Thyroid gland (tissue), 4 donors: ENCODE measurements at places on chromosomes 16 and 17. TPM values are rescaled to one million over a fixed set of nuclear protein-coding genes. Genes with fewer than 3 reads are reported as not detected.

- H3K27ac ChIP-seq, result no peak overlapping the region
- H3K27me3 ChIP-seq, result no peaks in the 10 kb centered on the region
- no peak overlapping the region for H3K4me3 ChIP-seq
- no peak for DNase-seq
- no peaks in the 10 kb centered on the region for H3K4me1 ChIP-seq
Measured at GRCh38 chr16:84414789-84415326, 46.5 kb downstream of the ATP2C2 start.

The CCNF gene
- 2.5 TPM for total RNA-seq

The G6PC1 gene
- not detected for total RNA-seq

The HP gene
- total RNA-seq, result 1.3 TPM

DNA sequence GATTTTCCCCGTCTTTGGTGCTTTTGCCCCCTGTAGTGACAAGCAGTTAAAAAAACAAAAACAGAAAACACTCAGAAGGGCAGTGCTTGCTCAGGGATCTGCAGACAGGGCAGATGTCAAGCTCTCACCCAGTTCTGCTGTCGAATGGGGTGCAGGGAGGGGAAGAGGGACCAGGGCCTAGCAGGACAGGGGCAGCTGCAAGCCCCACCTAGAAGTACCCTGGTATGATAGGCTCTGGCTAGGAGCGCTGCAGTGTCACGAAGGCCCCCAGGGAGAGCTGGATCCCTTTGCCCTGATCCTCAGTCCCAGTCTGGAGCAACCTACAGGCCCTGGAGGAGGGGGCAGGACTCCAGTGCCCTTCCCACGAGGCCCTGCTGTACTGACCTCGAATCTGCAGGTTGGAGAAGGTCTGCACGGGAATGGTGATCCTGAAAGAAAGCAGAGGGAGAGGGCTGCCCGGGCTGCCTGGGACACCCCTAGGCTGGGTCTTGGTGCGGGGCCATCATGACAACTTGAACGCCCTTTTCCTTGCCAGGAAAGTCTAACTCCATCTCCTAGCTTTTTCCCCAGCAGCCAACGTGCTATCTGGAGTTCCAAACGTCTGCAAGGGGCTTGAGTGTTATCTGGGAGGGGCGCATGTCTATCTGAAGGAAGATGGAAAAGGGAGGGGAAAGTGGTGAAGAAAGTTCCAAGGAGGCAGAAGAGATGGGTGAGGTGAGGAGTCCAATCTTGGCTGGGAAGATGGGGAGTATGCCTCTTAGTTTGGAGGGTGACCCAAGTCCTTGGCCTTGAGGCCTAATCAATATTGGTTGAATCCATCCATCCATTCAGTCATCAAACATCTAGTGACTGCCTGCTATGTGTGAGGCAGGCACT, 4.8 kb downstream of the GFAP start:
- no peaks in the 10 kb centered on the region for H3K36me3 ChIP-seq
- no peak overlapping the region for H3K27ac ChIP-seq
- peaks cover 25% of the 10 kb centered on the region for H3K4me1 ChIP-seq
- no peak overlapping the region for H3K4me3 ChIP-seq
- DNase-seq, result no peak
- H3K27me3 ChIP-seq, result no peaks in the 10 kb centered on the region

DNA sequence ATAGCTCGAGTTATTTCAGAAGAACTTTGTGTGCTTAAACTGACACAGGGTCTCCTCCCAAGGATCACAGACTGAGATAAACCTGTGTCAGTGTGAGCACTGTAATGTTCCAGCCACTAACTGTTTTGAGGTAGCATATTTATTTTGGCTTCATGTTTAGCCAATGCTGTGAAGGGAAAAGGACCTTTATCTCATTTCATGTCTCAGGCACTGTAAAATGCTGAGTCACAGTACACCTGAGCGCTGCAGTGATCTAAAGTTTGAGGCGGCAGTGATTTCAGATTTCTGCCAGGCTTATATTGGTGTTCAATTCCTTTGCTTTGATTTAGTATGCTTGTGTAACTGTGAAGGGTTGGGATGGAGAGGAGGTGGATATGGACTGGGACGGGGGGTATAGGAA, 3.1 kb upstream of the DNAJA2 start:
- DNase-seq, result peak; percentile 15
- H3K27ac ChIP-seq, result no peak overlapping the region
- H3K27me3 ChIP-seq, result no peaks in the 10 kb centered on the region
- no peak overlapping the region for H3K4me3 ChIP-seq
- no peaks in the 10 kb centered on the region for H3K4me1 ChIP-seq

GRCh38 chr17:19454074-19454473, 43.0 kb downstream of the RNF112 start:
- no peak overlapping the region for H3K4me3 ChIP-seq
- no peak overlapping the region for H3K27ac ChIP-seq
- no peaks in the 10 kb centered on the region for H3K36me3 ChIP-seq
- peaks cover 3% of the 10 kb centered on the region for H3K4me1 ChIP-seq
- no peaks in the 10 kb centered on the region for H3K27me3 ChIP-seq
- DNase-seq, result no peak

The SYNGR3 gene
- total RNA-seq, result not detected

DNA sequence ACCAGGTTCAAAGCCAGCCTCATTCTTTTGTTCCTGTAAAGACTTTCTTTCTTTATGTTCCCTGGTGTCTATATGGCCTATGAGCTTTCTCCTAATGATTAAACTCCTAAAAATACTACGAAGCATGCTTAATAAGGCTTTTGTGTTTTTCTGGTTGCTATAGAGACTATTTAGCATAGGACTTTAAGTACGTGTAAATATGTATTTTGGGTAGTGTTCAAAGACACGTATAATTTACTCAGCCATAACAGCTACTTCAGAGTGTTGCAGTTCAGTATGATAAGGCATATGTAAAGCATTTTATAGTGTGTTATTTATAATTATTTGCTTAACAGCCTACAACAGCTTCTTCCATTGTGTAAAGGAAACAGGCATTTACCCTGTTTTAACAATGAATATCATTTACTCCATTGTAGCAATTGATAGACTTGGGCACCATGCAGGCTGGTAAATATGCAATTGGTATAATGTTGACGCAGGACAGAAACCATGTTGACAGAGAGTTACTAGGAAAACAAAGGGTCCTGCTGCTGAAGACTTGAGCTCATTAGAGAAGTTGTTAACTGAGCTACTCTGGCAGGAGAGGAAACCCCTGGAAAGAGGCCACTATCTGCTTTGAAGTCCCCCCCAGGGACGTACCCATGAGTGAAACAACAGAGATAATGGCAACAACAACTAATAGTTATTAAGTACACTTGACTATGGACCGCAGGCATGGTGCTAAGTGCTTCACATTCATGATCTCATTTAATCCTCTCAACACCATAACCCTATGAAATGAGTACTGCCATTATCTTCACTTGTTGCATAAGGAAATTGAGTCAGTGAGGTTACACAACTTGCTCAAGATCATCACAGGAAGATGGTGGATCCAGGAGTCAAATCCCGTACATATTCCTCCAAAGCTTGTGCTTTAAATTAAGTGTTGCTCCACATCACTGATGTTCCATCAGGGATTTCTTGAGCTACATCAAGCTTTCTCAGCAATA, 342.2 kb upstream of the DYNLRB2 start:
- no peaks in the 10 kb centered on the region for H3K36me3 ChIP-seq
- no peak overlapping the region for H3K27ac ChIP-seq
- no peaks in the 10 kb centered on the region for H3K27me3 ChIP-seq
- H3K4me1 ChIP-seq, result no peaks in the 10 kb centered on the region

DNA sequence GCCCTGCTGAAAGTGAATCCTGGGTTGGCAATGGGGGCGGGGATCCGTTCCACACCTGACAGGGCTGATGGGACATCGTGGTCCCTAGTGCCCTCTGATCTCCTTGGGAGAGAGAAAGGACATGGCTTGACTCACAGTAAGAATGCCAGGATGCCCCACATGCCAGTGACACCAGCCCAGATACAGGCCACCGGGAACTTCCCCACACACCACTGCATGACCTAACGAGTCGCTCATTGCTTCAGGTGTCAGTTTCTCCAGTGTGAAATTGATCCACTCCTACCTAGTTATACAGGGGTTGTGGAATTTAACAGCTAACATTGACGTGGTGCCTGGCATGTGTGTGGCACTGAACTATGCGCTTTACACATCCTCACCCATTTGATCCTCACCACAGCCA, 7.5 kb downstream of the CD300LG start:
- DNase-seq, result no peak
- no peak overlapping the region for H3K27ac ChIP-seq
- no peaks in the 10 kb centered on the region for H3K4me1 ChIP-seq
- no peak overlapping the region for H3K4me3 ChIP-seq
